ENCODE measurements at places on chromosomes 11 and 22. TPM values are rescaled to one million over a fixed set of nuclear protein-coding genes. Genes with fewer than 3 reads are reported as not detected.

GRCh38 chr11:76621466-76621865 lies 49.1 kb downstream of the LRRC32 start:
- no peak for DNase-seq

DNA sequence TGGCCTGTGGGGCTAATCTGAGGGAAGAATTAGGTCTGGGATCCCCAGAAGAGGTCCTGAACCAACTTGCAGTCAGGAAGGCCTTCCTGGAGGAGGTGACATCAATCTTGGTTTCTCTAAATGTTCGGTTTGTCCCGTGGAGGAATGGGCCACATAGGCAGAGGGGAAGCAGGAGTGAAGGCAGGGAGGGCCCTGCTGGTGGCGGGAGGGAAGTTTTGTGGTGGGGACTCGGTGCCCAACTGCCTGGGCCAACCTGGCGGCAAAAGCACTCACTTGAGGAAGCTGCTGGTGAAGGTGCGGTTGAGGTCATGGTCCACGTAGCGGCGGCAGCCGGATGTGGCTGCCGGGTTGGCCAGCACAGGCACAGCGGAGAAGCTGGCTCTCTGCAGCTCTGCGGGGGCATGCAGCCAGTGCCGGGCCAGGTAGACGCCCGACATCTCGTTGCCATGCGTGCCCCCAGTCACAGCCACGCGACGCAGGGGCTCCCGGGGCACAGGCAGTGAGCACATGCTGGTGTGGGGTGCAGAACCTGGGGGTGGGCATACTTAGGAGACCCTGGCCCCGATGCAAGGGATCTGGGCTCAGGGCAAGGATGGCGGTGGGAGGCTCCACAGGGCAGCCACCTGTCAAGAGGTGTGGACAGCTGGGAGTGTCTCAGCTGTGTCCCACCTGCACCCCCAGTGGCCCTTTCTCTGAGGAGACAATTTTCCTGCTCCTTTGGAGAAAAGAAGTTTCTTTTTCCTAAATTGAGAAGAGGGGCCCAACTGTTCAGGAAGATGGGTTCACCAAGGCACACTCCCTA lies 3.8 kb downstream of the ACY3 start:
- DNase-seq: no peak

- DNase-seq: no peak
These were observed 11.4 kb upstream of the TCP11L1 start for GRCh38 chr11:33027846-33028536.

DNA sequence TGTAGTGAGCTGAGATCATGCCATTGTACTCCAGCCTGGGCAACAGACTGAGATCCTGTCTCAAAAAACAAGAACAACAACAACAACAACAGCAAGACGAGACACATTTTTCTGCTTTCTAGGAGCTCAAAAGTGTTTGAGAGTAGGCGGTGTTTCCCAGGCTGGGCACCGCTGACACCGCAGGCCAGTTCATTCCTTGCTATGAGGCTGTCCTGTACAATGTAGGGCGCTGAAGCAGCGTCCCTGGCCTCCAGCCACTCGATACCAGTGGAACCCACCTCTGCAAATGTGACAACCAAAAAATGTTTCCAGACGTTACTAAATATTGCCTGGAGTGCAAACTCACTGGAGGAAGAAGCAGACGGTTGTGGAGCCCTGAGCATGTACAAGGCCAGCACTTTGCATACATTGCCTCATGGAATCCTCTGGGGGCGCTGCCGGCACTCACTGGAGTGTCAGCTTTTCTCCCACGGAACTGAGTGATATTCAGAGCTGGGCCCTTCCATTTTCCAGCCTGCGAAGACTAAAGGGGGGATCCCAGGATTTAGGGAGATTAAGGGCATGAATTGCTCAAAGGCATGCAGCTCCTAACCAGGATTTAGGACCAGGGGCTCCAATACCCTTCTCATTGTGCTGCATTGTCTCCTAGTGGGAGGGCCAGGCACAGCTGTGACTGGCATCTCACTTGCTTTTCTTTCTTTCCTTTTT lies 5.8 kb upstream of the MIEF1 start:
- DNase-seq: peak; percentile 40

GRCh38 chr11:4508886-4509285 lies 26.4 kb downstream of the OR52K1 start:
- DNase-seq: no peak

DNA sequence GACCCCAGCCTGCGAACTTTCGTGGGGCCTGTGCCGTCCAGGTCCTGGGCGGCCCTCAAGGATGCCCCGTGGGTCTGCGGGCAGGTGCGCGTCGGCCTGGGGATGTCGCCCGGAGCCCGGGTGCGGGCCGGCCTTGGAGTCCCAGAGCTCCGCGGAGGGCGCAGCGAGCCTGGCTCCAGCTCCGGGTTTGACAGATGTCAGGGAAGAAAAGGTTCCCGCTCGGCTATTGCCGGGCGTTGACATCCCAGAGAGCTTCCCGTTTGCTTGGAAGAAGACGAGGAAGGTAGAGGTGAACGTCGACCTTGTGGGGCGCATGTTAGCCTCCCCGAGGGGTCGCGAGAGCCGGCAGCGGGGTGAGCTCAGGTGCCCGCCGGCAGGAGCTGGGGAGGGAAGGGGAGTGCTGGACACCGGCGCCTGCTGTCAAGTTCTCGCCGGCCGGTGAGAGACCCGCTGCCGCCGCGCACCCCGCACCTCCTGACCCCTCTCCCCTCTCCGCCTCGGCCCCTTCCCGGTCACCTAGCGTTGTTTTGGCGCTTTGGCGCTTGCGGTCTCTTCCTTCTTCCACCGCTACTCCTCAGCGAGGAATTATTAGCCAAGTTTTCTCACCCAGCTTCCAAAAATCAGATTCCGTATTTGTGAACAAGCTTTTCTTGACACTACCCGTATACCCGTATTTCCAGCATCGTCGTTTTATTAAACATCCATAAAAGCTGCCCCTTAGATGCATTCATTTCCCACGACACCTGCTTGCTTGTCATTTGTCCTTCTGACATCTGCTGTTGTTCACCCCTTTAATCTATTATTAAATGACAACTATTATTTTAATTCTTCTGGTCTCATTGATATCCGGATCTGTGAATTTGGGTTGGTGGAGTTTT lies 1.3 kb downstream of the BMAL1 start:
- no peak for DNase-seq

DNA sequence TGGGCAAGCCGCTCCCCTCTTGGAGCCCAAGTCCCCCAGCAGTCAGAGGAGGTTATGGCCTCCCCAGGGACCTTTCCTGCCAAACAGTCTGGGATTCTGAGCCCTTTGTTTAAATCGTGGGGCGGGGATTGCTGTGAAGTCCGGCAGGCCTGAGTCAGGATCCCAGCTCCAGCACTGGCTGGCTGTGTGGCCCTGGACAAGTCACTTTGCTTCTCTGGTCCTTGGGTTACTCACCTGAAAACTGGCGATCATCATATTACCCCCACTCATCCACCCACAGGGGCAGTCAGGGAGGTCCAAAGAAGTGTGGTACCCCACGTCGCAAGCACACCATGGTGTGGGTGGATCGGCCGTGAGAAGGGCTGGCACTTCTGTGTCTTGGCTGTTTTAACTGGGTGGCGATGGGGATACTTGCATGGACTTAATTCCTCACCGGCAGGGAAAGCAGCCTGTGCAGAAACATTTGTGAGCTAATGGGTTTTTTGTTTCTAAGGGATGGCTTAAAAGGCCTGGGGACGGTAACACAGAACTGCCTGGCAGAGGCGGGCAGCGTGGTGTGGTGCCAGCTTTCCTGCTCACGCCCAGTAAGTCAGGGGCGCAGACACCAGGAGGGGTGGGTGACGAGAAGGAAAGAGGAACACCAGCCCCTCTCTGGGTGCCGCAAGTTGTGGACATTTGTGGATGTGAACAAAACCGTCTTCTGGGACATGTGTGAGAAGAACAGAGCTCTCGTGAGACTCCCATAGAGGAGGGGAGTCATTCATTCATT lies 31.6 kb upstream of the PRR5 start:
- no peak for DNase-seq

DNA sequence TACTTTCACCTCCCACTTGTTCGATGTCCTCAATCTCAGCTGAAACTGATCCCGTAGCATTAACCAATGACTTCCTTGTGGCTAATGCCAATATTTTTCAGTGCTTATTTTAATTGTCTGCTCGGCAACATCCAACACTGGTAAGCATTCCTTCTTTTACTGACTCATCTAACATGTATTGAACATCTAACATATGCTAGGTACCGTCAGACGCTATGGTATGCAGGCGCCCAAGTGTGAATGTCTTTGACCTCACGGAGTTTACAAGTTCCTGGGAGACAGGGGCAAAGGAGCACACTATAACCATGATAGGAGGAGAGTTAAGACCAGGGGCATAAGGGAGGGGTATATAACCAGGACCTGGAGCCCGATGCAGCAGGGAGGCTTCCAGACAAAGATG lies 1.7 kb downstream of the BRMS1 start:
- no peak for DNase-seq

GRCh38 chr11:61120706-61121191 lies 18.5 kb downstream of the CD5 start:
- no peak for DNase-seq

- peak; percentile 49 for DNase-seq
These were observed 8.8 kb upstream of the PLA2G3 start for GRCh38 chr22:31148953-31149627.

GRCh38 chr11:72375241-72375960 lies 58.9 kb downstream of the CLPB start:
- no peak for DNase-seq

GRCh38 chr11:57513911-57514537 lies 1.5 kb downstream of the SLC43A1 start:
- no peak for DNase-seq

- no peak for DNase-seq
These were observed 610.5 kb downstream of the BUD13 start for GRCh38 chr11:116162086-116162885.

DNA sequence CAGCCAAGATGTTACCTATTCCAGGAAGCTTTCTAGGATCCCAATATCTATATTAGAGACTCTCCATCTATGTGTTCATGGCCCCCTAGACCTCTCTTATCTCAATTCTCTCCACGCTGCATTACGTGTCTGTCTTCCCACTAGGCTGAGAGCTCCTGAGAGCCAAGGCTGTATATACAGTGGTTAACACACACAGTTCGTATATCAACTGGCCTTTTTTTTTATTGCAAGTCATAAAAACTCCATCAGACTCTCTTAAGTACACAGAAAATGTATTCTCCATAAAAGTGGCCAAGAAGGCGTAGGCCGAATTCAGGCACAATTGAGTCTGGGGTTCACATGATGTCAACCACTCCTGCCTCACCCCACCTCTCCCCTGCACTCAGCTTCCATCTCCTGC lies 115.9 kb downstream of the TRIM29 start:
- DNase-seq: no peak

The OR6A2 gene
- not detected for polyA plus RNA-seq

The PRG2 gene
- polyA plus RNA-seq: 0.12 TPM

The MRTFA gene
- 27.6 TPM for polyA plus RNA-seq

The DEUP1 gene
- not detected for polyA plus RNA-seq

The OR2AG2 gene
- not detected for polyA plus RNA-seq

The PNPLA5 gene
- polyA plus RNA-seq: not detected
